ENCODE measurements at places on chromosomes 6 and 20. TPM values are rescaled to one million over a fixed set of nuclear protein-coding genes. Genes with fewer than 3 reads are reported as not detected.
A peak's percentile ranks its signal among the peaks of the same experiment; 100 is the strongest.

SF3B5 gene
- 311 TPM for total RNA-seq

CDK5RAP1 gene
- total RNA-seq: 26.7 TPM

DNA sequence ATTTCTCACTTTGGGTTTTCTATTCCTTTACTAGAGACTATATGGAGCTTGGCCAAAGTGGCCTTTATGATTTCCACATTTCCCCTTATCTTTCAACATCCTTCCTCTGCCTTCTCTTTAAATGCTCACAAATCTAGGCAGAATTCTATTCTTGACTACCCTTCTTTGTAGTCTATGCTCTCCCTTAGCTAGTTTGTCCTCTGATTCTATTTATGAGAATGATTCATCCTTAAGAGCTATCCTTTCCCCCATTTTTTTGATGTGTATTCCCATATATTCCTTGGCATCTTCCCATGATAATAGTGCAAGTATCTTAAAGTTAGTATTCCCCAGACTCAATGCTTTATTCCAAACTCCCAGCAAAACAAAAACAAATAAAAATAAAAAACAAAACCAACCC lies 53.1 kb downstream of the IL20RA start:
- no peak for DNase-seq

DNA sequence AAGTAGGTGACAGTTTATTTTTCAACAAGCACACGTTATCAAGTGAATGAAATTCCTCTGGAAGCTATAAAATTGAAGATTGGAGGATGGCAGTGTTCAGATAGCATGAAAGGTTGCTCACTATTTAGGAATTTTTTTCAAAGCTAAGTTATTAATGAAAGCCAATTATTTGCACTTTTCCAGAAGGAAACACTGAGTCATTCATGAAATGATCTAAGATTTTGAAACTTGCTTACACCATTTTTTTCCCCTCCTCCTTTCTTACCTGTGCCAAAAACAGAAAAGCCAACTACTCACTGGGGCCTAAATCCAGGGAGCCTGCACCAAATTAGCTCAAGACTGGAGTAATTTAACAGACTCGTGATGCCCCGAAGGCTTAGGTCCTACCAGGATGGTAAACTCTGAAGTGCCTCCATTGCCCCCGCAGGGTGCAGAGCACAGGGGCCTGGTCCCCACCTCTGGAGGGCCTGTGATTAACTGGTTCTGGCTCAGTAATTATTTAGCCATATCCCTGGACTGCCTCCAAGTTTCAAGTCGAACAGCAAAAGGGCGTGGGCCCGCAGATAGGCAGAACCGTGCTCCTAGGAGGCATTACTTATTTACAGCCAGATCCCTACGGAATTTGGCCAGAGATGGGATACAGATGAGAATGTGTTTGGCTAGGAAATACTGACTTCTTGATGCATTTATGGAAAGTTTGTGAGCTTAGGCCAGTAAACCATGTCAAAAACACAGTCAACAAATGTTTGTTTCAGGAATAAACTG lies 28.0 kb upstream of the ZNF217 start:
- DNase-seq: peak; percentile 87
